ENCODE measurements at places on chromosomes 6 and 20.

DNA sequence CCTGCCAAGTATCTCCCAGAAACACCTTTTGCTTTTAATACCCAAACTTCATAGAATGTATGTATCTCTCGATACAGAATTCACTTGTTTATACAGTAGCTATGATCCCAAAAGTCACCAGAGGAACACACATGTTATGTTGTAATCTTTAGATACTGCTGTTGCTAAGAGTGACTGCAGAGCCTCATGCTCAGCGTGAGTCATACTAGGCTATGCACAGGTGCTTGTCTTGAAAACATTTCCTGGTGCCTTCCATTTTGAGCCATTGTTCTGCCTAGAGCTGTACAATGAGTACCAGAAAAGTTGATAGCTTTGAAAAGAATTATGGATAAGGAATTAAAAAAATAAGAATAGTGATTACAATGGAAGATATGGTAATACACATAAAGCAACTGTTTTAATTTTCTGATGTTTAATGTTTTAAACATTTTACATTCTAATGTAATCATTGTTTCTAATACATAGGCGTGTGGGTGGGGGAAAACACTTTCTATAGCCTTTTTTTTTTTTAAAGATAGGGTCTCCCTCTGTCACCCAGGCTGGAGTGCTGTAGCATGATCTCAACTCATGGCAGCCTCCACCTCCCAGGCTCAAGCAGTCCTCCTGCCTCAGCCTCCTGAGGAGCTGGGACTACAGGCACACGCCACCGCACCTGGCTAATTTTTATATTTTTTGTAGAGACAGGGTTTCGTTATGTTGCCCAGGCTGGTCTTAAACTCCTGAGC lies 79.4 kb downstream of the CD24 start:
- no peak for DNase-seq

- no peak for DNase-seq
Observed at GRCh38 chr20:1302685-1303541, 26.0 kb downstream of the SDCBP2 start.

GRCh38 chr6:118903138-118903537 lies 9.2 kb downstream of the ASF1A start:
- no peak for DNase-seq

DNA sequence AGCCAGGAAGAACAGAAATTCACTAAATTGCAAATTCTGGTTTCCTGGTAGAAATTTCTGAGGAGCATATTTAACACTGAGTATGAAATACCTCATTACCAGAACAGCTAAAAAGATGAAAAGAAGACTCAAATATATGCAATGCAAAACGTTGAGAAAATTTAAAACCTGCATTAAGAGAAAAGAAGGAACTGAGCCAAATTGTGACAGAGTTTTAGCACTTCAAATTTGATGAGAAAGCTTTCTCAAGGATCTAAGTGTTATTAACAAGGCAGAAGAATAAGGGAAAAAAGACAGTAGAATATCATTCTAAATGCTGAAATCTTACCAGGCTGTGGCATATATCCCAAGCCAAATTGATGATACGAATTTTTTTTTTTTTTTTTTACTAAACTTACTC lies 443.0 kb downstream of the COL12A1 start:
- no peak for DNase-seq

DNA sequence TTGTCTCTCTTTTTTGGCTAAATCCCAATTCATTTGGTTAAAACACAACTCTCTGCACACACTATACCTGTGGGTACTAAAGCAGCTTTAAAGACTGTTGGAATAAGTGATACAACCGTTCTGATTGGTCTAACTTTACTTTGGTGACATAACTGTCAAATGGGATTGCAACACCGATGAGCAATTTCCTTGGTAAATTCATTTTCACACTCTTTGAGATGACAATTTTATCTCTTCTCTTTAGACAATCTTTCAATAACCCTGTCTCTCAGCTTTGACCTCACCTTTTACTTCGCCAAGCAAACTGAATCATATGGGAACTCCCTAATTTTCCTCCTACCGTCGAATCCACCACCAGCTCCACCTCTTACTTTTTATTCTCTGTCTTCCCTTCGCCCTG lies 60.8 kb downstream of the ECT2L start:
- no peak for DNase-seq

- no peak for DNase-seq
Observed at GRCh38 chr6:39948199-39948791, 14.0 kb upstream of the MOCS1 start.

DNA sequence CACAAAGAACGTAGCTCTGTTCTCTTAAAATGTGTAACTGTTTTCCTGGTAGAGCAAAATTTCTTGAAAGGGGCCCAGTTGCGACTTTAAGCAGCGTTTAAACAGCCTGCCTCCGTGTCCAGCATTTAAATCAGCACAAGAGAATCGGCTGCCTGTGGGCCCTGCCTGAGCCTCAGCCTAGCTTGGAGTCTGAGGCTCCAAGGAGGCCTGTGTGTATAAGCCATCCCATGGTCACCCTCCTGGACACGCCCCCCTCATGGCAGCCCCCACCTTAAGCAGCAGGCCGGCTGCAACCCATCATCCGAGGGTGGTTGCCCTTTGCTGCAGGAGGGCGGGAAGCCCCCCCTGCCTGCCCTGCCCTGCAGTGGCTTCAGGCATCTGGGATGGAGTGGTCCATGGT lies 18.9 kb downstream of the SDCBP2 start:
- DNase-seq, result no peak

GRCh38 chr6:140809694-140810101 lies 1323.0 kb upstream of the GJE1 start:
- DNase-seq, result no peak

DNA sequence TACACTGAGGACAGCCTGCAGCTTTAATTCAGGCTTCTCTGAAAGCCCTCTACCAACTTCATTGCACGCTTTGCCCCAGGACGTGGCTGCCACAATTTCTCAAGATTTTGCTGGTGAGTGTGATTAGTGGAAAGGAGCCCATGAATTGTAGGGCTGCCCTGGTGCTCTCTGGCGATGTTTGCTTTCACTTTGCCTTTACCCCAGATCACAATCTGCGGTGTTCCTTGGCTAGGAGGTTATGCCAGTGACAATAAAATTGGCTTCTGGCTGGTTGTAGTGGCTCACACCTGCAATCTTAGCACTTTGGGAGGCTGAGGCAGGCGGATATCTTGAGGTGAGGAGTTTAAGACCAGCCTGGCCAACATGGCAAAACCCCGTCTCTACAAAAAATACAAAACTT lies 139.3 kb downstream of the FOXC1 start:
- DNase-seq, result no peak

GRCh38 chr6:3825851-3826581 lies 23.2 kb upstream of the FAM50B start:
- no peak for DNase-seq

DNA sequence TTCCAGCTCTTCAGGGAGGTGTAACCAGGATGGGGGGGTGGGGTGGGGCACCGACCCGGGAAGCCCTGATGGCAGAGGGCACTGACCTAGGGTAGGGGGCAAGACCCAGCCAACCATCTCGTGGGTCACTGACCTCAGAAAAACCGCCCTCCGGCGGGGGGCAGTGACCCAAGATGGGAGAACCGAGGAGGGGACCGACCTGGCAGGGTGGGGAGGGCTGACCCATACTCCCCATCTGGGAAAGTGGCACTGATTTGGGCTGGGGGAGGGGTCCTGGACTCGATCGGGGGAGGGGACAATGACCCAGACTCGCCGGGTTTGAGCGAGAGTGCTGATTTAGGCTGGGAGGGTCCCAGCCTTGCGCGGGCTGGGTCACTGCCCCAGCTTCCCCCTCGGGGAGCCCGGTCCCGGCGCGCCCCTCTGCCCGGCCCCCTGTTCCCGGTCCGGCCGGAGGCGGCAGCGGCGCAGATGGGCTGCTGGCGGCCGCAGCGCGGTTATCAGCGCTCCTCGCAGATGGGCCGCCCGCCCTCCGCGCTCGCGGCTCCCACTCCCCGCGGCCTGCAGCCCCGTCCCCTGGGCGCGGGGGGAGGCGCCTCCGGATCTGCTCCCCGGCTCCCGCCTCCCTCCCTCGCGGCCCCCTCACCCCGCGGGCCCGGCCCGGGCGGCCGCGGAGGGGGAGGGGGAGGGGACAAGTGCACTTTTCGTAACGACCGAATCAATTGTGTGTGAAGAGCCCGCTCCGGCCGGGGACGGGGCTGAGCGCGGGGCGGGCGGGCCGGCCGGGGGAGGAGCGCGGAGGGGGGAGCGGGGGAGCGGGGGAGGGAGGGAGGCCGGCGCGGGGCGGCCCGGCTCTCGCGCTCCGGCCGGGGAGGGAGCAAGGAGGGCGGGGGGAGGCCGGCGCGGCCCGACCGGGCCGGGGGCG lies 2.2 kb downstream of the NOL4L start:
- no peak for DNase-seq

- peak; percentile 30 for DNase-seq
Observed at GRCh38 chr6:165668951-165669350, 5.9 kb upstream of the PDE10A start.

- DNase-seq, result no peak
Observed at GRCh38 chr6:160378882-160379281, 30.7 kb downstream of the SLC22A3 start.

- DNase-seq, result no peak
Observed at GRCh38 chr20:45211569-45212474, 5.0 kb downstream of the SEMG1 start.

GRCh38 chr6:41455818-41456217 lies 90.4 kb upstream of the FOXP4 start:
- no peak for DNase-seq

GRCh38 chr6:166275714-166276166 lies 32.5 kb downstream of the PRR18 start:
- peak; percentile 44 for DNase-seq

GRCh38 chr20:57457243-57458095 lies 66.3 kb downstream of the RBM38 start:
- no peak for DNase-seq

- no peak for DNase-seq
Observed at GRCh38 chr6:53014063-53014462, 19.0 kb upstream of the GSTA4 start.

- no peak for DNase-seq
Observed at GRCh38 chr6:96786336-96786735, 50.9 kb downstream of the GPR63 start.

DNA sequence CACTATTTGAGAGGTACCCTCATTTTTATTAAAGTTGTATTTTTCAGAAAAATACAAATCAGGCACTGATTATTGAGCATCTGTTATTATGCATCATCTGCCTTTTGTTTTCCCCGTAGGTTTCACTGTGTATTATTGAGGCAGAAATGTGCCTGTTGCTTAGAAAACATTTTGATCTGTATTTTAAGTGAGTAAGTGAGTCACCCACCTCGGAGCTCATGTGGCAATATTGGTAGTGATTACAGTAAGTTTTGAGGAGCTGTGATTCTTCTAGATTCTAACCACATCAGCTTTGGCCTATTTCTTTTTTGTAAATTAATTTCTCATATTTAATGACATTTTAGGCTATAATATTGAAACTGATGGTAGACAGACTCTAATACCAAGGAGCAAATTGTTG lies 59.6 kb upstream of the LAMP5 start:
- DNase-seq, result no peak

GRCh38 chr6:45610832-45611231 lies 233.1 kb upstream of the SUPT3H start:
- no peak for DNase-seq

GRCh38 chr6:166713434-166714186 lies 86.6 kb upstream of the RPS6KA2 start:
- no peak for DNase-seq

DNA sequence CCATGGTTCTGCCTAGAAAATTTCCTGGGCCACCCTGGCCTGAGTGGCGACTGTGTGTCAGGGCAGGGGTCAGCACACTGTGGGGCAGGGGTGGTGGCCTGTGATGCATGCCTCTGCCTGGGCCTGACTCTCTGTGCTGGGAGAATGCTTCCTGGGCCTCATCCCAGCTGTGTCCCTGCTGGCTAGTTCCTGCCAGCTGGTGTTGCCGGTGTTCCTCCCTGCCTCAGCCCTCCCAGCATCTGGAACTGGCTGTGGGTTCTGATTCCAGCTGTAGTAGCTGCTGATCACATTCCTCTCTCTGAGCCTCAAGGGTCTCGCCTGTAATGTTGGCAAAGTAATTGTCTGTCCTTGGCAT lies 101.5 kb downstream of the SYCP2 start:
- no peak for DNase-seq

DNA sequence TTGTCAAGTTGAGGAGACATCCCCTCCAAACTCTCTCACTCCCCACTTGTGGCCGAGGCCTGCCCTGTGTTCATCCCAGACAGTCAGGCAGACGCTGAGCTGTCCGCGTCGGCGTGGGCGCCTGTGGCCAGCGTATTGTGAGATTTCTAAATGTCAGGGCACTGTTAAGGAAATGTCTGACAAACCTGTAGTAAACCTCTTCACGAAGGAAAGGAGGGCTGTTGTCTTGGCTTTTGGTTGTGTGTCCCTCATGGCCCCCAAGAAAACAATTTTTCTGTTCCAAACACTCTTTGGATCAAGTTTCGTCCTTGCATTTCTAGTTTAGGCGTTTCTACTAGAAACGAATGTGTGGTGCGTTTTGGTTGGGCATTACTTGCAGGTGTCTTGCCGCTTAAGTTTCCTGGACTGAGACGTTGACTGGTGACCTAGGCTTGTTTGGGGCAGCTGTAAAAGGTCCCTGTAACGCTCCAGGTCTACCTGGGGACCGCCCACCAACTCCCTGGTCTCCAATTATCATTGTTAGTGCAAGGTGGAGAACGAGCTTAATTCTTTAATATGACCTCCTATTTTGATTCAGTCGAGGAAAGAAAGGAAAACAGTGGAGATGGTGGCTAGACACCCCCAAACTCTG lies 8.7 kb upstream of the POU3F2 start:
- DNase-seq, result no peak

- no peak for DNase-seq
Observed at GRCh38 chr20:18331694-18332093, 43.4 kb downstream of the ZNF133 start.

- peak; percentile 72 for DNase-seq
Observed at GRCh38 chr6:108559884-108560462, 744 bp upstream of the FOXO3 start.

GRCh38 chr6:114435985-114436384 lies 93.2 kb upstream of the HS3ST5 start:
- DNase-seq, result no peak

DNA sequence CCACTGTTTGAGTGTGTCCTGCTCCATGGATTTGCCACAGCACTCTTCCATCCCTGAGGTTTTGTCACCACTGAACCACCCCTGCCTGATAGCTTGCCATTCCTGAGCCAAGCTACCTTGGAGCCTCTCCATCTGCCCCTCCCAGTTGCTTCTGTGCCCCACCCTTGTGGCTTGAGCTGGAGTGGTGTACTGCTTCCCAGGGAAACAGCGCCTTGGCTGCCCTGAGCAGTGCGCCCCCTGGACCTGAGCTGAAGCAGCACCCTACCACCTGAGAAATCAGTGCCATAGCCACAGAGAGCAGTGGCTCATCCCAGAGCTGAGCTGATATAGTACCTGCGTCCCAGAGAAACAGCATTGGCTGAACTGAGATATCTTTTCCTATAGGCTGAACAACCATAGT lies 40.3 kb downstream of the IL22RA2 start:
- no peak for DNase-seq

DNA sequence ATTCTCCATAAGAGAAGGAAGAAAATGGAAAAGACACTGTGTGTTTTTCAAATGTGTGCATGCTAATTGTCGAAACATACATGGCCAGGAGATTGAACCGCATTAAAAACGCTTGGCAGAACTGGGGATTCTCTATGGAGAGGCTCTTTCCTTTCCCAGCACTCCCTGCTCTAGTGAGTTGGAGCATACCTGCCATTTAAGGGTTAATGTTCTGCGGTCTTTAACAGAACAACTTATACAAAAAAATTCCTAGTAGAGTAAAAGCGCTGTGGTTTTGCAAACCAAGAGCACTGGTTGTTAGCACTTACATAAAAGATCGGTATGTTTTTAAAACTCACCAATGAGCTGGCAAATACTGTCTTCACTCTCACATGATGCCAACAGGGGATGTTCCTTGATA lies 1.5 kb downstream of the TAGAP start:
- DNase-seq, result no peak
